Mesenchymal stem cell (in vitro differentiated cells and primary cell): ENCODE measurements at places on chromosomes 16 and 17.
A peak's percentile ranks its signal among the peaks of the same experiment; 100 is the strongest.

- DNase-seq = no peak
These were observed 24.1 kb downstream of the HEATR9 start for GRCh38 chr17:35844547-35844946.

DNA sequence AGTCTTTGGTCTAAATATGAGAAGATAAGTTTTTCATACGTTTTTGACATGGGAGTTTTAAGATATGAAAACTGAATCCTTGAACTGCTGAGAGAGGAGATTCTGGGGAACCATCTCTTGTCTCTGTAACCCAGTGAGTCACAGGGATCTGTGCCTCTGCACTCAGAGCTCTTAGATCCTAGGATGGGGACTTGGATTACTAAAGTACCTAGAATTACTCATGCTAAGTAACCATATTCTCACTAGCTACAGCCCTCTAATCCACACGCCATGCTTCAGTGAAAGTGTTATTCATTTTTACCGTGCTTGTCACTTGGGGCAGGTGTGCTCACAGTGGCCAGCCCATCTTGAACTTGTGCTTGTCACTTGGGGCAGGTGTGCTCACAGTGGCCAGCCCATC is 2.0 kb downstream of the MRM3 start:
- DNase-seq = no peak

DNA sequence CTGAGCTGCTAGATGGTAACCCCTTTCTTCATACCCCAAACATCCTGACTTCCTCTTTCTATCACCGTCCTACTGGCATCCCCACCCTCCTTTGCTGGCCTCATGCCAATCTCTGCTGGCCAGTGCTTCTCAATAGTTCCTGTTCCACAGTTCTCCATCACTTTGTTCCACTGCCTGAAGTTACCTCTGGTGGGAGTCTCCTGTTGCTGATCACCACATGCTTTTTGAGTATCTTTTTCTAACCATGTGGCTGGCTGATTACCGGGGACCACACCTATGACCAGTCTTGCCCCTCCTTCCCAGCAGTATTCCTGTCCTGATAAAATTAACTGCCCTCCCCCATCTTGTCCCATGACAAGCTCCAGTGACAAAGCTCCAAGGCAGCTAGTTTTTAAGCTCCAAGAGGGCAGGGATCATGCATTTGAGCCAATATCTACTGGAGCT is 380.4 kb upstream of the CCL2 start:
- DNase-seq = no peak

- no peak for DNase-seq
These were observed 308.3 kb upstream of the CDH5 start for GRCh38 chr16:66058172-66058691.

DNA sequence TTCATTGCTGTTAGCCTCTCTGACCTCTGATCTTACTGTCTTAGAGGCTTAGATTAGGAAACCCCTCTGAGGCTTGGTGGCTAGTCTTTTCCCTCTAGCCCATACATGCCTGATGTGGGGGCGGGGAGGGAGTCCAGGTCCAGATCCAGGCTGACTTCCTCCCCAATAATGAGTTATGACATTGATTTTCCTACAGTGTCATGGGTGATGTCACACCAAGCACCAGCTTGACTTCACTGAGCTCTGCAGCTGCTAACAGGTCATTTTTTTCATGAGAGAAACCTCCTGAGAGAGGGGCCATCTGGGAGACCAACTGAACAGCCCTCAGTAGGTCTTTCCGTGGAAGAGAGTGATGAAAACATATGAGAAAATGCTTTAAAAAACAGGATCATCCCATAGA is 180.2 kb upstream of the N4BP1 start:
- DNase-seq = no peak

- no peak for DNase-seq
These were observed 340.8 kb upstream of the TOM1L1 start for GRCh38 chr17:54559883-54560282.

DNA sequence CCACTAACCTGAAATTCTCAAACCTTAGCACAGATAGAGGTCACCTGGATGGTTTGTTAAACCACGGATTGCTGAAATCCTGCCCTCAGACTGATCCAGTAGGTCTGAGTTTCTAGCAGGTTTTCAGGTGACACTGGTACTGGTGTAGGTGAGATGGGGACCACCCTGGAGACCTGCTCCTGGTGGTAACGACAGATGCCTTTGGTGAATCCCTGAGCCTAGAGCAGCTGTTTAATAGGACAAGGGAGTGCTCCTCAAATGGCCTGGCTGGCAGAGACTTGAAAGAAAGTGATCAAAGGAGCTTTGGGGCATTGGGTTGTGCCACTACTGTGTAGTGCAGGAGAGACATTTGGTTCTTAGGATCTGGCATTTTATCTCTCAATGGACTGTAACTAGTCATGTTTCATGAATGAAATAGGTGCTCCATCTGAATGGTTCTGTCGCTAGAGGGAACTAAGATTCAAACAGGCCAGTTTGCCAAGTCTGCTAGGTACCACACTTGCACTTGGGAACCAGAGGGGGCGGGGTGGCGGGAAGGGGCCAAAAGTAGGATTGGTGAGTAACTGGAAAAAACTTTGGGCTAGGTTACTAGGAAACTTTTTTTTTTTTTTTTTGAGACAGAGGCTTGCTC is 2.9 kb upstream of the IFI35 start:
- DNase-seq = no peak

DNA sequence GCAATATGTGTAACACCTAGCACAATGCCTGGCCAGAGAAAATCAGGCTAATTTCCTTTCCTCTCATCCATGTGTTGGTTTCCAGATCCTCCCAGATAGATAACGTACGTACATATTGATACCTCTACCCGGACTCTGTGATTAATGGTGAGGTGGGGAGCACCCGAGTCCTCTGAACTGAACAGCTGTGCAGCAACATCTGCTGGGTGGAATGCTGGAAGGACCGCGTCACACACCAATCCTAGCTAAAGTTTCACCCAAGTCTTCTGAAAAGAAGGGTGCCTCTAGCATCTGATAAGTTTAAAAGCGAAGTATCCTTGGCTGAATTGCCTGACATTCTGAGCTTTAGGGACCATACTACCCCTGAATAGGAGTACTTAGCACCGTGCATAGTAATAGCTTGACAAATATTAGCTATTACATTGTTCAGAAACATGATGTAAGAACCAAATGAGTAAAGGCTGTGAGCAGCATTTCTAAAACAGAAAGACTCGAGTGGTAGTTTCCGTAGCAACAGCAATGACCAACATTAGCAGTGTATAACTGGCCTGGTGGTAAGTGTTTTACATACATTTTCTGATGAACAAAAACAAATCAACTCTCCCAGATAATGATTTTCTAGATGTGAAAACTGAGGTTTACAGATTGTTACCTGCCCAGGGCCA is 91.4 kb downstream of the SYCE1L start:
- DNase-seq = peak; percentile 87

- peak; percentile 41 for DNase-seq
These were observed 1.0 kb downstream of the MCRIP1 start for GRCh38 chr17:81831957-81832607.

- DNase-seq = peak; percentile 50
These were observed 275.3 kb downstream of the PARN start for GRCh38 chr16:14354561-14355351.

- no peak for DNase-seq
These were observed 25.4 kb downstream of the NGFR start for GRCh38 chr17:49520386-49521087.

DNA sequence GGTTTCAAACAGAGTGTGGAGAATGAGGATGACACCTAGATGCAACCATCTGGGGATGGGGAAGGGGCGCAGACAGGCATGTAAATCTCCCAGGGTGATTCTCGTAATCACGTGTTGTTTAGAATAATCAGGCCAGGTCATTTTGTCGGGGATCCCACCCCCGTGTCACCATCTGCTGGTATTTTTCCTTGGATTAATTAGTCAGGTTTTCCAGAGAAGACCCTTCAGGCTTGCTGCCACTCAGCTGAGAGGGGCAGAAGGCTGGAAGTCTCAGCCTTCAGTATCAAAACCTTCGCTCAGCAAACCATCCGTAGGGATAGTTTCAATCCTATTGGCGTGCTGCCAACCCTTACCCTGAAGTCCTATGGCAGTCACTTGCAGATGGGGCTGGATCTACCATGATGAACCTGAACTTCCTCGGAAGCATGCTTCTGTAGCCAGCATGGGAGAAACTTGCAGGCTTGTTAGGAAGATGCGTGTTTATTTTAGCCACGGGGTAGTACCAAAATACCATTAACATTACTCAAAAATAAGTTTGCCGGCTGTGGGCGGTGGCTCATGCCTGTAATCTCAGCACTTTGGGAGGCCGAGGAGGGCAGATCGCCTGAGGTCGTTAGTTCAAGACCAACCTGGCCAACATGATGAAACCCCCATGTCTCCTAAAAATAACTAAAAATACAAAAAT is 7.5 kb upstream of the ADCY9 start:
- peak; percentile 17 for DNase-seq

GRCh38 chr17:79707931-79708891 is 22.5 kb upstream of the ENPP7 start:
- DNase-seq = peak; percentile 44

- DNase-seq = peak; percentile 30
These were observed 5.1 kb downstream of the UBN1 start for GRCh38 chr16:4852221-4852872.

GRCh38 chr16:1105888-1106620 is 10.0 kb upstream of the C1QTNF8 start:
- DNase-seq = peak; percentile 48

DNA sequence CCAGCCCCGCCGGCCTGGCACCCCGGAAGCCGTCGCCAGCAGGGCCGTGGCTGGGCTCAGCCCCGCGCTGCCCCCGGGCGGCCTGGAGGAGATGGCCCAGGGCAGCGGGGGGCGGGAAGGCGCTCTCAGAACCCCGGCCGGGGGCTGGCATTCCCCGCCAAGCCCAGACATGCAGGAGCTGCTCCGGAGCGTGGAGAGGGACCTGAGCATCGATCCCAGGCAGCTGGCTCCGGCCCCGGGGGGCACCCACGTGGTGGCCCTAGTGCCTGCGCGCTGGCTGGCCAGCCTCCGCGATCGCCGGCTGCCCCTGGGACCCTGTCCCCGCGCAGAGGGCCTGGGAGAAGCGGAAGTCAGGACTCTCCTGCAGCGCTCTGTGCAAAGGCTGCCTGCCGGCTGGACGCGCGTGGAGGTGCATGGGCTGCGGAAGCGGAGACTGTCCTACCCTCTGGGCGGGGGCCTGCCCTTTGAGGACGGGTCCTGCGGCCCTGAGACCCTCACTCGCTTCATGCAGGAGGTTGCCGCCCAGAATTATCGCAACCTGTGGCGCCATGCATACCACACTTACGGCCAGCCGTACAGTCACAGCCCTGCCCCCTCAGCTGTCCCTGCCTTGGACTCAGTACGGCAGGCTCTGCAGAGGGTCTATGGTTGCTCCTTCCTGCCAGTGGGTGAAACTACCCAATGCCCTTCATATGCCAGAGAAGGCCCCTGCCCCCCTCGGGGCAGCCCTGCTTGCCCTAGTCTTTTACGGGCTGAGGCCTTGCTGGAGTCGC is 551 bp downstream of the WDR81 start:
- DNase-seq = no peak

DNA sequence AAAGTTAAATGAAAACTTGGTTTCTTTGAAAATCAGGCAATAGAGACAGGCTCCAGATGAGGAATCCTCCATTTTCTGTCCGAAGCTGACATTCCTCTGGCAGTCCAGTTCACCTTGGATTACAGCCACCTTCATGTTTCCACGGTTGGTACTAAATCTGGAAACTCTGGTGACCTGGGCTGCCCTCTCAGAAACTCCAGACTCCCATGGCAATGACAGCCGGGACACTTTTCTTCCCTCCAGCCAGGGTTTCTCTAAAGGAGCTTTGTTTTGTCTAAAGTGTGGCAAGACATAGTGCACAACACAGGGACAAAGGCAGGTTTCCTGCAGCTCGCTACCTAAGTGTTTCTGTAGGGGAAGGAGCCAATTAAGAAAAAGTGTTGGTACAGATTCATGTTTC is 36.0 kb downstream of the CLUAP1 start:
- no peak for DNase-seq

DNA sequence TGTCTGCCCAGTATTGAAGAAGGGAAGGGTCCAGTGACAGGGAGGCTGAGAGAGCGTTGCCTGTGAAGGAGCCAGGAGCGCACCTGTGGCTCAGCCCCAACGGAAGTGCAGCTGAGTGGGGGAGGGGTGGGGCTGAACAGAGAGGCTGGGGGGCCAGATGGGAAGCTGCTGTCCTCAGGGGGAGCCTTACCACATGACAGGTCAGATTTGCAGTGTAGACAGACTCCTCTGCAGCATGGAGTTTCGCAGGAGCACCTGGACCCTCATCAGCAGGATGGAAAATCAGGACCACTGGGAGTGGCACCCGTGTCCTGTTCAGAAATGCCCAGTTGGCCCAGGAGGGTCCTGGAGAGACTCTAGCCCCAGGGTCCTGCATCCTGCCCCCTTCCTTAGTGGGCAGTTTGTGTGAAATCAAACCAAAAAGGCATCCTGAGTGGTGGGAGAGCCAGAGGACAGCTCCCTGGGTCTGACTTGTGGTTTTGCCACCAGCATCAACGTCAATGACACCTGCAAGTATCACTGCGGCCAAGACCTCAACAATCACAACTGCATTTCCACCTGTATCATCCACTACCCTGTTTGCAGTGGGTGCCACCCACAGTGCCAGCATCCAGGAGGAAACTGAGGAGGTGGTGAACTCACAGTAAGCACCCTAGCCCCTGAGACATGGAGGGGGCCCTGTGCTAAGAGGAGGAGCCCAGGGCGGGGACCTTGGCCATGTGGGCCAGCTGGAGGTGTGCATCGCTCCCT is 7.8 kb downstream of the CD300A start:
- DNase-seq = no peak

- DNase-seq = no peak
These were observed 104.5 kb downstream of the CRLF3 start for GRCh38 chr17:30720013-30720471.

GRCh38 chr16:89364606-89365005 is 125.8 kb downstream of the ANKRD11 start:
- peak; percentile 50 for DNase-seq

- no peak for DNase-seq
These were observed 853 bp upstream of the DOK4 start for GRCh38 chr16:57486858-57487834.

GRCh38 chr16:68728523-68728922 is 8.6 kb upstream of the CDH1 start:
- DNase-seq = no peak

- DNase-seq = no peak
These were observed 109.0 kb downstream of the N4BP1 start for GRCh38 chr16:48500981-48501380.
